SIG-M5 (cell line): ENCODE measurements at places on chromosomes 6 and 20.

- no peak for DNase-seq
These were observed 799 bp upstream of the SHPRH start for GRCh38 chr6:145964948-145965366.

DNA sequence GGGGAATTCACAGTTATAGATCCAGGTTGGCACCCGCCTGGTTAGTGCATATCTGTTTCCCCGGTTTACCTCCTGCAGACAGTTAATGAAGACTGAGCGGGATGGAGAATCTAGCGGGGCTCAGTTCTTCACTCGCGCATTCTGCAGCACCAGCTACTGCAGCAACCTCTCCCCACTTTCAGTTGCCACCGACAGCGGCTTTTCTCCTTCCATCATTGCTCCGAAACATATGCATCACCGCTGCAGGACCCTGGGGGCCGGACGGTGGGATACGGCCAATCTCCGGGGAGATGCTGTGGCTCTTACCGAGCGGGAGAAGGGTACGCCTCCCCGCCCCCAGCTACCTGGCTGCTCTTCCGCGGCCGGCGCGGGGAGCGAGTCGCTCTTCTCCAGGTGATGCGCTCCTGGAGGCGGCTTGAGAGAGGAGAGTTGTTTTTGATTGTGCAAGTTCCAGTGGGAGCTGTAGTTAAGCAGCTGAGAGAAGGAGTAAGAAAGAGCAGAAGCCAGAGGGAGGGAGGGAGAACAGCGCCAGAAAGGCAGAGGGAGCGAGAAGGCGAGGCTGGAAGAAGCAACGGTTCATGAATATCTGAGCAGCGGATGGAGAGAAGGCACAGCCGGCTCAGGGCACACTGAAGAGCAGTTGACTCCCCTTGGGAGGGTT, at the start of gene SGK1:
Gene SGK1 (minus strand): TSS at position 642 of the 661 bp plus-strand sequence. CDS start 652 bp downstream, outside the sequence.
- no peak for DNase-seq

- DNase-seq = no peak
These were observed 66.6 kb upstream of the CCDC167 start for GRCh38 chr6:37566111-37566949.

DNA sequence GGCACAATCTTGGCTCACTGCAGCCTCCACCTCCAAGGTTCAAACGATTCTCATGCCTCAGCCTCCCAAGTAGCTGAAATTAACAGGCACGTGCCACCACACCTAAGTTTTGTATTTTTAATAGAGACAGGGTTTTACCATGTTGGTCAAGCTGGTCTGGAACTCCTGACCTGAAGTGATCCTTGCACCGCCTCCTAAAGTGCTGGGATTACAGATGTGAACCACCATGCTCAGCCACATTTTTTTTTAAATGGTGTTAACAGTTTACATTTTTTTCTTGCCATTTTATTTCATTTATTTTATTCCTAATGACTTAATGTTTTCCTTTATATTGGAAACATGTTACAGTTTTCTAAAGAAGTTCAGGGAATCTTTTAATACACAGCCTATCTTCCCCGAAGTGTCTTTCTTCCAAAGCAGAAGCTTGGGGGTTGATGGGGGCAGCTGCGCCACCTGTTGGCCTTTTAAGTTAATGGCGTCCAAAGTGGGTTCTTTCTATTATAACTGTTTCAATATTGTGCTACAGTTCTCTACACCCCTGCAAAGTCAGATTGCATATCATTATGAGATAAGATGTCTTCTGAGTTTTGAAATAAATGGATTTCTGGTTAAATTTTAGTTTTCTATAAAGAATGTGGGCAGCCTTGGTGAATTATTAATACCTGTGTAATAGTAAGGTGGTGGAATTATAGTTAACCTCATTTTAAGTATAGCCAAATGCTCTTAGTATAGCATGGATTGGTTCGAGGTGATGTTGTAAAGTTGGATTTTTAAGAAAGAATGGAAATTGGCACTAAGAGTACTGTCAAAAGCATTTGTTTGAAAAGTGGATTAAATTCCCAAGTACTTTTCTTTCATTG, 42.0 kb upstream of the PLCG1 start:
- no peak for DNase-seq

- no peak for DNase-seq
These were observed 94.4 kb upstream of the ADGRF4 start for GRCh38 chr6:47603995-47604394.

- DNase-seq = no peak
These were observed 867 bp downstream of the EBF4 start for GRCh38 chr20:2693286-2694007.

GRCh38 chr6:52162940-52163908, 23.0 kb upstream of the IL17A start:
- no peak for DNase-seq

DNA sequence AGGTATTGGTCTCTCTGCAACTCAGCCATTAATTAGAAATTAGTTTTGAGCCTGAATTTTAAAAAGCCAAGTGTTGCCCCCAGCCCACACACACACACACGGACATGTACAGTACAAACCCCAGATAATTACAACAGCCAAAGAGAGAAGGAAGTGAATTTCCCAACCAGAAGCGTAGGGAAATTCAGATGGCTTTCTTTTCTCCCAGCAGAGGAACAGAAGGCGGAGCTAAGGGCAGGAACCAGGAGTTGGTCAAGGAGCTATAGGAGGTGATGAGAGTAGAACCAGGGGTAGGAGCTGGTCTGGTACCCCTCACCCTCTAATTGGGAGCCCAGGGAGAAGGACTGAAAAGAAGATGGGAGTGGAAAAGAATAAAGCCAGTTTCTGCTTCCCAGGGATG, 3.9 kb upstream of the ZBTB9 start:
- no peak for DNase-seq

DNA sequence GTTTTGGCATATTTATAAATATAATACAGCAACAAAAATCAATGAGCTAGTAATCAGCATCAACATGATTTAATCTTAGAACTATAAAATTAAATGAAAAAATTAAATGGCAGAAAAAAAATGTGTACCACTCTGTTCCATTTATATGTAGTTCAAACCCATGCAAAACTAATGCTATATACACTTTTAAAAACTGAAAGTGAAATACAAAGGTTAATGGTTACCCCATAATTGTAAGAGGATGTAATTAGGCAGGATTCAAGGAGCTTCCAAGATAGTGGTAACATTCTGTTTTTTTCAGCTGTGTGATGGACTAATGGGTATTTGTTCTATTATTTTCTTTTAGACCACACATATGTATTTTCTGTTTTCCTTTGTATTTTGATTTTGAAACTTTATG, 492.1 kb downstream of the UTRN start:
- no peak for DNase-seq

GRCh38 chr6:53244958-53245357, 96.3 kb upstream of the GCM1 start:
- DNase-seq = no peak

- no peak for DNase-seq
These were observed 221.6 kb upstream of the CDYL start for GRCh38 chr6:4554645-4555044.
